ENCODE measurements at places on chromosomes 2 and 18.

DNA sequence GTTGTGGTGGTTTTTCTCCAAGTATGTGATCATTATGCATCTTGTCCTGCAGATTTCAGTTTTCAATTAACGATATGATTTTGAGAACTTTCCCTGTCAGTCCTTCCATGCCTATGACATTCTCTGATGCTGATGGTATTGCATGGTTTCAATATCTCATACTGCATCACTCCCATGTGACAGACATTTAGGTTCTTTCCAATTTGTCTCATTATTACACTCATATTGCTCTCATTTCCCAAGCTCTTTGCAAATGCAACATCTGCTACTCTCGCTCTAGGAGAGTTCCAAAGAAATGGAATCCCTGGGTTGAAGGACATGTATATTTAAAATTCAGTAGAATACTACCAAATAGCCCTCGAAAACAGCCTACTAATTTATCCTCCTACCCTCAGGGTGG, 125.5 kb downstream of the MARCHF4 start:
- no peak for DNase-seq

DNA sequence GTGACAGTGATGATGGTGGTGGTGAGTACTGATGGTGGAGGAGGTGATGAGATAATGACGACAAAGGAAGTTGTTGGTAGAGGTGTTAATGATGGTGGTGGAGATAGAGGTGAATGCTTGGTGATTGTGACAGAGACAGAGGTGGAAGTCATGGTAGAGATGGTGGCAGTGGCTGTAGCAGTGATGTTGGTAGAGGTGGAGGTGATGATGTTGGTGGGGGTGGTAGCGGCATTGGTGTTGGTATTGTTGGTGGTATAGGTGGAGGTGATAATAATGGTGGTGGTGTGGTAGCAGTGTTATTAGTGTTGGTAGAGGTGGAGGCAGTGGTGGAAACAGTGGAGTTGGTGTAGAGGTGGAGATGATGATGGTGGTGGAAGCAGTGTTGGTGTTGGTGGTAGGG, 36.4 kb downstream of the LYPD1 start:
- no peak for DNase-seq

DNA sequence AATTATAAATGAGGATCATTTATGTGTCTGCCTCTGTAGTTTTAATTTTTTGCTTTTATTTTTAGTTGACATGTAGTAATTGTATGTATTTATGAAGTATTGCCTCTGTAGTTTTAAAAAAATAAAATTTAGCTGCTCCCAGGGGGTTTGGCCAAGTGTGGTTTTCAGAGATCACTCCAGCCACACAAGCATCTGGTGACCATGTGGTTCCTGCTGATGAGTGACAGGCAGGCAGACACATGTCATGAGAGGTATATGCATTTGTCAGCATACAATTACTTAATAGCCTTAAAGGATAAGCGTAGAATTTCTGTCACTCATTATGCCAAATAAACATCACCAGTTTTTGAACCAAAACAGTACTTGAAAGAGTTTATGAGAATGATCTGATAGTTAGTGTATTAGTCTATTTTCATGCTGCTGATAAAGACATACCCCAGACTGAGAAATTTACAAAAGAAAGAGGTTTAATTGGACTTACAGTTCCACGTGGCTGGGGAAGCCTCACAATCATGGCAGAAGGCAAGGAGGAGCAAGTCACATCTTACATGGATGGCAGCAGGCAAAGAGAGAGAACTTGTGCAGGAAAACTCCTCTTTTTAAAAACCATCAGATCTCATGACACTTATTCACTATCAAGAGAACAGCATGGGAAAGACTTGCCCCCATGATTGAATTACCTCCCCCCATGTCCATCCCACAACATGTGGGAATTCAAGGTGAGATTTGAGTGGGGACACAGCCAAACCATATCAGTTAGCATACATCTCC, 29.6 kb downstream of the MREG start:
- DNase-seq = no peak

- DNase-seq = no peak
Observed at GRCh38 chr18:11468617-11469016, 140.8 kb upstream of the SLC35G4 start.

DNA sequence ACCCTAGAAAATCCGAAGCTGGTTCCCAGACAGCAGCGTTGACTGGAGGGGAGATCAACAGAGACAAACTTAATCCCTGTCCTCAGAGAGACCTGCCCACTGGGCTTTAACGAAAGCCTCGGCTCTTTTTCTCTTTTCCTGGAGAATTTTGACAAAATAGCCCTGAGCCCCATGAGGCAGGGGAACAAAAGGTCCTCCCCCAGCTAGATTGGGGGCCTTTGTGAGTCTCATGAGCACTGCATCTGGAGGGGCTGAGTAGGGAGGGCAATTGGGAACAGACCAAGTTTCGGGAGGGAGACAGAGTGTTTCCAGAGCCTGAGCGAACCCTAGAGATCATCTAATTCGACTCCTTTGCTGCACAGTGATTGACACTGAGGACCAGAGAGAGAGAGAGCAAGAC, 123.9 kb upstream of the HAAO start:
- no peak for DNase-seq

GRCh38 chr2:47058003-47058931, 96.8 kb downstream of the STPG4 start:
- DNase-seq = no peak

DNA sequence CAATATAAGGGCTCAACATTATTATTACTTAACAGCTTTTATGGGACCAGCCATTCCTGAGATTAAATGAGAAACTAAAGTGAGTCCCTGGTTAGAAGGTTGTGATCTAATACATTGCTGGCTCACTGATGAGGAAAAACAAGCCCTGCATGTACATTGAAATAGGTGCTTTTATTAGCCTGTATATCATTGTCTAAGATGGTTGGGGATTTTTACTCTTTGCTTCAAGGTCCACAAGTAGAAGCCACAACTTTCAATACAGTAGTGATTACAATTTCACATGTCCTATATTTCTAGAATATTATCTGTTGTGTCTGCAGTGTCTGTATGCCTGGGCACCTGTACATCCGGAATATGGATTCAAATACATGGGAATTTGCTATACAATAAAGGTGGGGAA, 104.1 kb upstream of the FZD5 start:
- no peak for DNase-seq

- no peak for DNase-seq
Observed at GRCh38 chr2:19123556-19123955, 234.9 kb downstream of the OSR1 start.

DNA sequence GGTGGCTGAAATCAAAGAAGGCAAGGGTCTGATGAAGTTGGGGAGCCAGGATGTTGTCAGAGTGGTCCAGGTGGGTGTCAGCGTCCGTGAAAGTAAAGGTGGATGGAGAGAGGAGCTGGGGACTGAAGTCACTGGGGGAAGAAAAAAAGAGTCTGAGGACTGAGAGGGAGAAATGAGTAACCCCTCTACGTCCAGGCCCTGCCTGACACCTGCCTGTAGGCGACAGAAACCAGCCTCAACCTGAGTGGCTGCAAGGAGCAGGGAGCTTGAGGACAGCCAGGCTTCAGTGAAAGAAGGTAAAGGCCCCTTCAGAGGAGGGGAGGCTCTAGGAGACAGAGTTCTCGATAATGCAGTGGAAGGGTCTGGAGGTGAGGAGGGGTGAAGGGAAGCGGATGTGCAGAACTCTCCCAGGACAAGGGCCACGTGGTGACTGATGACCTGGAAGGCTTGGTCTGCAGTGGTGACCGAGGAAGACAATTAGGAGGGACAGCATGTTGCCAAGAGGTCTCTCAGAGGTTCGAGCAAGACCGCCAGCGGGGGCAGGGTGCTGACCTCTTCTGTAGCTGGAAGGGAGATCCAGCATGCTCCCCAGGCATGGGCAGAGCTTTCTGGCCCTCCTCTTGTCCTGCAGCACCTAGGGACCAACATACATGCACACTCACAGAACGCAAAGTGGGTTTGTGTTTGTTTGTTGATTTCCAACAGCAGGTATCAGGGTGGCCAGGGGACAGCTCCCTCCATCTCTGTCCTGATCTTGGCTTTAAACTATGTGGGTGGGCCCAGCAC, 86.6 kb upstream of the TMEM247 start:
- no peak for DNase-seq

GRCh38 chr18:48833701-48834412, 116.9 kb downstream of the SMAD7 start:
- peak; percentile 63 for DNase-seq

- DNase-seq = peak; percentile 15
Observed at GRCh38 chr2:222424729-222425671, 657 bp downstream of the SGPP2 start.

DNA sequence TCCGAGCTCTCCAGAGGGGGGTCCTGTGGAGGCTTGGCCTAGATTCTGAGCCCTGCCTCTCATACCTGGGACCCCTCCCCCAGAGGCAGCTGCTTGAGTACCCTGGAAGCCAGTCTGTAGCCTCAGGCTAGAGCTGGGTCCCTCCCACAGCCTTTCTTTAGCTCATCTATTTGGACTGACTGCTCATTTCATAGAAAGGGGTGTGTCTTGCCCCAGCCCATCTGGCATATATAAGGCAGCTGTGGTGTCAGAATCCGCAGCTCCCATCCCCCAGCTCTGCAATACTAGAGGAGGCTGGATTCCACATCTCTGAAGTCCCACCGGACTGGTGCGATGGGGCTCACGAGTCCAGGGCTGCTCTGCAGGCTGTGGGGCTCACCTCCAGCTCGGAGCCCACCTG, 26.1 kb downstream of the MPHOSPH10 start:
- DNase-seq = no peak

DNA sequence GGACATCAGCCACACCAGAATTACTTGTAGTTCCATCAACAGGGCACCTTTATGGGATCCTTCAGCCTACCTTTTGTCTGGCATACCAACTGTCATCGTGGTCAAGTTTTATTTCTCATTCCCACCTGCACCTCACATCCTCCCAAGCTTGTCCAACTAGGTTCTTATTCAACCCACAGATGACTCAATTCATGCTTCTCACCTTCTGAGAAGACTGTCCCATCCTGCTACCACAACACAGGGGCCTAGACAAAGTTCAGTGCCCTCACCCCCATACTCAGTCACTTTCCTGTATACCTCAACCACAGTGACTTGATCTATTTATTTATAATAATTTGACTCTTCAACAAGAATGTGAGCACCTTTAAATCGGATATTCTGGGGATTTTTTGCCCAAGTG, 114.4 kb upstream of the ACVR1C start:
- no peak for DNase-seq

- no peak for DNase-seq
Observed at GRCh38 chr2:149915151-149915550, 327.6 kb upstream of the MMADHC start.

DNA sequence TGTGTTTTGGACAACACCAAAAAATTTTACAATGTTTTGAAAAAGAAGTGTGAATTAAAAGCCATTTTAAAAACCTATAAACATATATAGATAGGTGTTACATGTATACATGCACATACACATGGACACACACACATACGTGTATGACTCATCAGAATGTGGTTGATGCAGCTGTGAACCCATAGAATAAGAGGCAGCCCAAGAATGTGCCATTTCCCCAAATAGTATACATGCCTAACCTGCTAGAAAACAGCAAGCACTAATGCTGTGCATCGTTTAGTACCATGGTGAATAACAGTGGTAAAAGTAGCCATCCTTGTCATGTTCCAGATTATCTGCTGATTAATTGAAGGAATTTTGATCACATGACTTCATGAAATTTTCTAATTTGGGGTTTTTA, 149.0 kb downstream of the DSEL start:
- DNase-seq = no peak

- no peak for DNase-seq
Observed at GRCh38 chr2:45889620-45890370, 238.3 kb downstream of the PRKCE start.

Data from CD4-positive, alpha-beta T cell treated with Interferon gamma for 1 hour (primary cell).